Activated CD4-positive, alpha-beta T cell treated with anti-CD3 and anti-CD28 coated beads for 1 hour (primary cell): ENCODE measurements at places on chromosomes 2 and 18.

DNA sequence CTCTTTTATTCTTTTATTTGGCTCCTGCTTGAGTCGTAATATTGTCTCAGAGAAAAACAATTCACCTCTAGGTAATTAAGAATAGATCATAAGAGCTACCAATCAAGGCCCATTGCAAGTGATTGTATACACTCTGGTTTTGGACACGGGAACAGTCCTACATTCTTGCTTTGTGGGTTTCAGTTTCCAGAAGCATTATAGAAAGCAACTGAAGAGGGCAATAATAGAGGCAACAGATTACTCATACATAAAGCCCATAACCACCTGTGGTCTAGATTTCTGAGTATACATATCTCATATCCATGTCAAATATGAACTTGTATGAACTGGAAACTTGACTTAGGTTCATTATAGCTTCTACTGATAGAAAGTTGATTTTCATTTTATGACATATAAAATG lies 65.4 kb downstream of the DIS3L2 start:
- DNase-seq = no peak

- DNase-seq = no peak
Observed at GRCh38 chr18:79344208-79344581, 51.5 kb upstream of the NFATC1 start.

GRCh38 chr2:136666-137065 lies 90.4 kb upstream of the FAM110C start:
- no peak for DNase-seq

- DNase-seq = no peak
Observed at GRCh38 chr2:205746420-205746785, 64.1 kb downstream of the NRP2 start.

GRCh38 chr2:122390406-122390805 lies 635.0 kb downstream of the TSN start:
- no peak for DNase-seq

- no peak for DNase-seq
Observed at GRCh38 chr2:147860009-147860408, 15.2 kb downstream of the ACVR2A start.

- no peak for DNase-seq
Observed at GRCh38 chr18:58828399-58829121, 36.1 kb upstream of the ZNF532 start.

DNA sequence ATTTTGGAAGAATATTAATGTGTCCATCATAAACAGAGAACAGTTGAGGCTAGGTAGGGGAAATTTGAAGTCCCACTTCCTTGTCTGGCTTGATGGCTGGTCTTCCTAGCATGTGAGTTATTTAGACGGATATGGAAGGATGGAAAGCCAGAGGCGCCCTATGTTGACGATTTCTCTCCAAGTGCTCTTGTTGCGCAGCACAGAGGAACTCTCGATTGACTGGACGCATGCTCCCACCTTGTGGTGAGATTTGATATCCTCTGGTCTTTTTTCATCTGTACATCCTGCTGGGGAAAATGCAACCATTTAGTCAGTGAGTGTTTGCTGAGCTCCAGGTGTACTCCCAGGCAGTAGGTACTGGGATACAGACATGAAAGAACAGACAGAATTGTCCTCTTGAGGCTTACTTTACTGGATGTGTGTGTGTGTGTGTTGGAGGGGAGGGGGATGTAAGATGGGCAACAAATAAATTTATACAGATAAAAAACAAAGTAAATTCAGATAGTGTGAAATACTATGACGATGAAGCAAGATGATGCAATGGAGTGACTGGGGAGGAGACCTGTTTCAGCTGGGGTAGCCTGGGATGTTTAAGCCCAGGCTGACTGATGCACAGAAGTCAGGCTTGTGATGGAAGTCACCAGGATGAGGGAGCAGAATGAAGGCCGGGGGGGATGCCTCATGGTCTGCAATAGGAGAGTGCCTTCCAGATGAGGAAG lies 137.2 kb downstream of the TRIM43 start:
- no peak for DNase-seq

GRCh38 chr2:212841460-212841859 lies 302.9 kb upstream of the ERBB4 start:
- no peak for DNase-seq

DNA sequence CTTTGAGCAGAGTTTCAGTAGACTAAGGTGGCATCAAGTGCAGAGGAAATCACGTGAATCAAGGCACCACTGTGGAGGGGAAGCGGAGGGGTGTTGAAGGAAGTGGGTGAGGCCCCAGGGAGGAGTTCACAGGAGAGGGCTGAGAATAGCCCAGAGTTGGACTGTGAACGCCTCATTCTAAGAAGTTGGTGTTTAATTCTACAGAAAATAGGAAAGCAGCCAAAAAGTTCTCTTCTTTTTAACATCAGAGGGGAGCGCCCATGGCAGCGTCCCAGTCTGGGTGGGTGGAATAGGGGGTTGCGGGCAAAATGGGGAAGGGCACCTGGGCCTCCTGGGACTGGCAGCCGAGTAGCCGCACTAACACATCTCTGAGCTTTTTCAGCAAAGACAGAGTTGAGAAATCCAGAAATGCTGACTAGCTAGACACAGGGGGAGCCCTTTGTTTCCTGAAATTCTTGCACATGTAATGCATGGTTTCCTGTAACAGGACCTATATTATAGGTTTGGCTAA lies 97.0 kb downstream of the NEB start:
- peak; percentile 37 for DNase-seq
